ENCODE measurements at places on chromosomes 5 and 9. TPM values are rescaled to one million over a fixed set of nuclear protein-coding genes. Genes with fewer than 3 reads are reported as not detected.

The SIT1 gene
- total RNA-seq = not detected

The ALDH1B1 gene
- 38.8 TPM for total RNA-seq

The DDX4 gene
- total RNA-seq = not detected

The FGF18 gene
- total RNA-seq = not detected

The MED7 gene
- total RNA-seq = 8.6 TPM

The GPR150 gene
- 0.59 TPM for total RNA-seq

Data from bronchus fibroblast of lung (primary cell).